NCI-H1048 (cell line): ENCODE measurements at places on chromosomes 12 and 14.

GRCh38 chr12:131459773-131460365, 251.0 kb upstream of the SFSWAP start:
- DNase-seq, result no peak

DNA sequence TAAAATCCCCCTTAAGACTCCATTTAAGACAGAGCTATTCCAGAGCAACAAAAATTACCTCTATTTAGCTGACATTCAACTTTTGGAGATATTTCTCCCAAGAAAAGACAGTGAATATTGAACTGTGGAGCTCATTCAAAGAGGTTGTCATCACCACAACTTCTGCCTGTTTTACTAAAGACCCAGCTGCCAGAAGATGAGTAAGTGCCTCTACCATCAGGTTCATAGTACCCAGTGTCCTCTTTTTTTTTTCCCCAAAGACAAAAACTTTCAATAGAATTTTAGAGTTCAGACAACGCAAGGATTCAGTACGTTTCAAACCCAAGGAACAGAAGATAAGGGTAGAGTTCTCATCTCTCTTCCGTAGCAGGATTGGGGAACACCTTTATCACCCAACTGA, 461.3 kb downstream of the BCAT1 start:
- DNase-seq, result no peak

DNA sequence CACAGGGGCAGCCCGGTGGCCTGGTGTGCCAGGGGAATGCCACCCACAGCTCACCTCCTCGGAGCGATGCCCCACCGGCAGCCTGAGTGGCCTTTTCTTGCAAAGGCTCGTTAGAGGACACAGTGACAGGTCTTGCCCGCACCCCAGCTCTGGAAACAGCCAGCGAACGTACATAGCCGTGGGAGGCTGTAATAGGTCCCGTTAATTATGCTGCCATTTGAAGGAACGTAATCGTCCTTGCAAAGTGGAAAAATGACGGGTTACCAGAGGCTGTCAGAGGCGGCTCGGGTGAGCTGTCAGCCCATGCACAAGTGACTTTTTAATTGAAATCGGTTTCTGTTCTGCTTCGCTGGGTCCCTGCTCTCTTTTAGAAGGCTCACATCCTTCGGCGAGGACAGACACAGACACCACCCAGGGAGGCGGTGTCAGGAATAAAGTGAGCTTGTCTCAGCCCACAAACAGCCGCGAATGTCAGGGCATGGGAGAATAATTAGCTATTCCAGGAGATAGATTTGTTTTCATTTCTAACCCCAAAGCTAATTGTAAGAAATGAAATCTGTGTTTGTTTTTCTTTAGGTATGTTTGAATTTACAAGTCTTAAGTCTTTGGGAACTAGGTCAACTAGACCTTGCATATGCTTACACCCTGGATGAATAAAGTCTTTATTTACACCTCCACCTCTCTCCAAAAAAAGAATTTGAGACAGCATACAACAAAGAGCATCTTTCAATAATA, 77.2 kb upstream of the RFLNA start:
- DNase-seq, result no peak

- no peak for DNase-seq
Measured at GRCh38 chr12:115957686-115958290, 319.7 kb downstream of the MED13L start.

DNA sequence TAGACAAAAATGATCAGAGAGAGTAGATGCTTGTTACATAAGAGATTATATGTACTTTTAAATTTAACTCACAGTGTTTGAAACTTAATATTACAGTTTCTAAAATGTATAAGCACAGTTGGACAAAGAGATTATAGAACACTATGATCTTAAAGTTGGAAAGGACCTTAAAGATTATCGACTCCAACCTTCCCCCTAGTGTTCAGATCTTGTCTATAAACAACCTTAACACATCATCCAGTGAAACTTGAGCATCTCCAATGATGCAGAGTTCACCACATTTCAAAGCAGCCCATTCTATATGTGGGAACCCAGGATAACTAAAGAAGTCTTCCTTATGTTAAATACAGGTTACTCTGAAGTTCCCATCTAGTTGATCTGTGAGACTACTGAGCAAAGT, 480.8 kb downstream of the RMST start:
- DNase-seq, result no peak

GRCh38 chr12:7160183-7160582, 29.3 kb upstream of the PEX5 start:
- no peak for DNase-seq

DNA sequence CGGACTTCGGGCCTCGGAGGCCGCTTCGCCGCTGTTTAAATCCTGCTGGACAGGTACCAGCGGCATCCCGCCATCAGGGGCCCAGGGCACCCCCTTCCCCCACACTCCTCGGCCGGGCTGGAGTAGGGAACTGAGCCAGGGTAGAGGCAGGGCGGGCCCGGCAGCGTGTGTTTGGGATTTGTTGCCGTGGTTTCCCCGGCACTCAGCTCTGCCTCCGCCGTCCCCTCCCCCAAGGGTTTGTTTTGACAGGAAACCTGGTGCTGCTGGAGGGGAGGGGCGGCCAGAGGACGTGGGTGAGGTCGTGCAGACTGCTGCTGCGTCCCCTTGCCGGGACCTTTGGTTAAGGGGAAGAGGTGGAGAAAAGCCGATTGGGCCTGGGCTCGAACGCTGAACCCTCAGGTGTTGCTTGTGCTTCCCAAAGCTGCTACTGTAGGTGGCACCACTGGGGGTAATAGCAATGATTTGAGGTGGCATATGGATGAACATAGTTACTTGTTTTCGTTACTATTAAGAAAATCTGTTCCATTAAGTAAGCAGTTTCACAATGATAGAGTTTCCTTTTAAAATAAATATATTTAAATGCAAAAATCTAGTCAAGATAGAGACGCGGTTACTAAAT, 778 bp downstream of the TCP11L2 start:
- no peak for DNase-seq

GRCh38 chr14:87434680-87435079, 558.3 kb downstream of the GALC start:
- no peak for DNase-seq

DNA sequence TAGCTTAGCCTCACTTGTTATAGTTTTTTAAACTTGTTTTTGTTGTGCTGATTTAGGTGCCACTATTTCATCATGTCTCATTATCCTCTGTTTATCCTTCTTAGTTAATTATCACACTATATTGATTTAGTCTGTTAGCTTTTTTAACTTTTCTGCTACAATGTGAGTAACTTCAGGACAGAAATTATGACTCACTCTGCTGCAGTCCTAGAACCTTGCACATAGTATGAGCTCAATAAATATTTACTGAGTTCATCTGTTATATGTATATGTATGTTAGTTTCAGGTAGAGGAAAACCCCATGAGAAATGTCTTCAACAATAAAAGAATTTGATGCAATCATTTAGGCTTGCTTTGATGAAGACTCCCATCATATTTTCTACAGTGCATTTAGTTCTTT, 224.3 kb upstream of the NAV3 start:
- DNase-seq, result no peak

- no peak for DNase-seq
Measured at GRCh38 chr14:41785696-41786095, 179.0 kb downstream of the LRFN5 start.

DNA sequence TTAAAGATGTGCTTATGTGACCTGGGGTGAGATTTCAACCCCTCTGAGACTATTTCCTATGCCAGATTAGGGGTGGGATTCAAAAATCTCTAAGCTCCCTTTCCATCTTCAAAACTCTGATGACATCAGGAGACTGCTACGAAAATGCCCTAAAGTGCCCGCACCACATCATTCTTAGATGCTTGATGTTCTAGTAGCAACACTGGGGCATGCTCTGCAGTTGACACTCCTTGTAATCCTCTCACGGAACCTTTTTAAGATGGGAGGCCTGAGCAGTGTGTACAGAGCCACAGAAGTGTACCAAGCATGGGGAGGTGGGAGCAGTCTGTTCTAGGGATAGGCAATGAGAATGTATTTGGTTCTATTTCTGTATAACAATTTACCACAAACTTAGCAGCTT, 12.2 kb downstream of the FOS start:
- no peak for DNase-seq

GRCh38 chr12:80936642-80937390, 918 bp downstream of the LIN7A start:
- DNase-seq, result no peak

GRCh38 chr12:101732318-101732717, 6.9 kb downstream of the SYCP3 start:
- no peak for DNase-seq

- DNase-seq, result no peak
Measured at GRCh38 chr12:20262119-20262518, 106.2 kb upstream of the PDE3A start.

DNA sequence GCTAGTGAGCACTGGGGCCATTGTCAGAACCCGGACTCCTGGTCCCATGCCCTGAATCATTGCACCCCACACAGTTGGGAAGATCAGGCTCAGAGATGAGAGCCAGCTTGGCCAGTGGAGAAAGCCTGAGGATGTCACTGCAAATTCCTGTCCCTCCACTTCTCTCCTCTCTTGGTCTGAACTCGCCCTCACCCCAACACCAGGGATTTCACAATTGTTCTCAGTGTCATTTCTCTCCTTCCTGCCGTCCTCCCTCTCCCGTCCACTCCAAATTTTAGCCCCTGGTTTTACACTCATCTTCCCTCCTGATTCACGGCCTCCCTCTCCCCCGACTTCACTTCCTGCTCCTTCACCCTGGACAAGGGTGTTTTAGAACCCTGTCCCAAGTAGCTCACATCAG, 11.1 kb downstream of the KRT75 start:
- DNase-seq, result no peak

- no peak for DNase-seq
Measured at GRCh38 chr14:32382704-32383103, 53.6 kb downstream of the AKAP6 start.

GRCh38 chr14:90368946-90369721, 27.7 kb upstream of the CALM1 start:
- DNase-seq, result no peak

GRCh38 chr14:37707716-37708115, 112.3 kb downstream of the TTC6 start:
- no peak for DNase-seq

GRCh38 chr14:93089521-93090269, 26.0 kb downstream of the ITPK1 start:
- no peak for DNase-seq

DNA sequence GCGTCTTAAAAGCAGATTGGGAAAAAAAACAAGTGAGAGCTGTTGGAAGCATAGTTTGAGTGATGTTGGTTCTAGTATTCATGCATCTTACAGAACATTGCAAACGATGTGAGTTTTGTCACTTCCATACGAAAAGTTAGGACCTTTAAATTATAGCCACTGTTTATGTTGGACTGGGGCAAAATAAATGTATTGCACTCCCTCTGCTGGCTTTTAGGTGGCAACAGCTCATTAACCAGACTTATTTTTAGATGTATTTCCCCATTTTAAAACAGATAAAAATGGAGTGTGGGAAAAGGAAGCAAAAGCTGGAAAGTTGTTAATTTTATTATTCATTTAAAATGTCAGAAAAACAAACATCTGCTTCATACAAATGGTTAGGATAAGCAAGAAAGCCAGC, 111.9 kb downstream of the LGR5 start:
- DNase-seq, result no peak

- no peak for DNase-seq
Measured at GRCh38 chr12:62922539-62922938, 12.4 kb downstream of the PPM1H start.

GRCh38 chr12:62767946-62768345, 167.0 kb downstream of the PPM1H start:
- DNase-seq, result no peak

- no peak for DNase-seq
Measured at GRCh38 chr14:76576047-76576741, 185.1 kb upstream of the VASH1 start.

- no peak for DNase-seq
Measured at GRCh38 chr12:96623656-96624217, 134.4 kb downstream of the CFAP54 start.

DNA sequence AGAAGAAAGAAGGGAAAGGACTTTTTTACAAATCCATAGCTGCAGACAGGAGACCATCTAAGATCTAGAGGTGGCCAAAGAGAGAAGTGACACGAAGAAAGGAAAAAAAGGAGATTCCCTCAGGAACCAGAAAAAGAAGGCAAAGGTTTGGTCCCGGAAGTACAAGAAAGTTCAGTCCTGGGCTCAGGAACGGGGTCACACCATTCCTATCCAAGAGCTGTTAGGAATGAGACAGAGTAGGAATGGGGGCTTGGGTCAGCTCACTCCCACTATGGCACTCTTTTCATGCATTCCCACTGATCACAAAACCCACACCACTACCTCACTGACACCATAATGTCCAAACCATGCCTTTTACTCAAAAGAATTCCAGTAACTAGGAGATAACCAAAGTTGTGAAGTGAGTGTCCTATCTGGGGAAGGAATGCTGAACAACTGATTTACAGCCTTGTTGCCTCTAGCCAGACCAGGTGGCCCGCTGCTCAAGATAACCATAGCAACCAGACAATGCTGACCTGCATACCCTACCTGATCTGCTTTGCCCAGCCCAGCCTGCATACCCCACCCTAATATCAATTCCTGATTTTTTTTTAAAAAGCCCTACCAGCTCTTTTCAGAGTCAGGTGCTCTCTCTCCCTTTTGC, 8.4 kb downstream of the PPP2R3C start:
- DNase-seq, result no peak

- DNase-seq, result peak; percentile 76
Measured at GRCh38 chr14:90256354-90257131, at the start of gene PSMC1. Gene PSMC1, plus strand, starts transcription at chr14:90256553. Its CDS starts 45 bp downstream, at chr14:90256598.

DNA sequence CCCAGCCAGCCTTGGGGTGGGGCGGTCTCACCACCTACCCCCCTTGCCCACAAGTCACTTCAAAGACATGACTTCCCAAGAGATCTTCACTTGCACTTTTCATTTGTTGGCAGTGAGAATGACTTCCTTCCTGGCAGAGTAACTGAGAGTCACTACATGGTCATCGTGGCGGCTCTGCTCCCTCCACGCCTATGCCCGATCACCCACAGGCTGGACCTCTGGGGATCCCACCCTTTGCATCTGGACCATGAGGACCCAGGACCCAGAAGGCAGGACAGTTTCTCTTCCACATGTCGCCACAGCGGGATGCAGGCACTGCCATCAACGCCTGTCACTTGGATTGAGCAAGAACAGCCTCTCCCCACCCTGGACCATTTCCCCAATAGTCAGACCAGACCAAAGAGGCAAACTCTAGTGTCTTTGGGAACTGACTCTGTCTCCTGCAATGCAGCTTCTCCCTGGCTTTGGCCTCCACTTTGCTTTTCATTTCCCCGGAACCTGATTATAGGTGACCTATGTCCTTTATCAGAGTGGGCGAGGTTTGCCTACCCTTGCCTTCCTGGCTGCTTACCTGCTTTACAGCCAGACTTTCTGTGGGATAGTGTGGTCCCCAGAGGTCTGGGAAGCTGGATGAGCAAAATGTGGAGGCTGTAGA, 3.6 kb downstream of the VDR start:
- no peak for DNase-seq

GRCh38 chr12:92927436-92928281, 1.4 kb downstream of the EEA1 start:
- DNase-seq, result no peak

- DNase-seq, result no peak
Measured at GRCh38 chr12:28578361-28578760, 388.1 kb downstream of the CCDC91 start.

DNA sequence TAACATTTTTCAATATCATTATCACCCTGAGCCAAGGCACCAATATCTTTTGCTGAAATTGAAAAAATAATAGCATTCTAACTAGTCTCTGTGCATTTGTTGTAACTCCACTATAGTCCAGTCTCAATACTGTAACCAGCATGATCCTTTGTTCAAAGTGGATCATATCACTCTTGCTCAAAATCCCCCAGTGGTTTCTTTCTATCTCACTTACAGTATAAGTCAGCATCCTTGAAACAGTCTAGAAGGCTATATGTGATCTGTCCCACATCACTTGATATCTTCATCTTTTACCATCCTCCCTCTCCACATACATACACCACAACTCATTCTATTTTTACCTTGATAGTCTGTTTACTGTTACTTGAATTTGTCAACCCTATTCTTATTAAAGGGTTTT, 435.7 kb downstream of the CCER1 start:
- no peak for DNase-seq
